ENCODE measurements at places on chromosomes 13 and 19.
A peak's percentile ranks its signal among the peaks of the same experiment; 100 is the strongest.

DNA sequence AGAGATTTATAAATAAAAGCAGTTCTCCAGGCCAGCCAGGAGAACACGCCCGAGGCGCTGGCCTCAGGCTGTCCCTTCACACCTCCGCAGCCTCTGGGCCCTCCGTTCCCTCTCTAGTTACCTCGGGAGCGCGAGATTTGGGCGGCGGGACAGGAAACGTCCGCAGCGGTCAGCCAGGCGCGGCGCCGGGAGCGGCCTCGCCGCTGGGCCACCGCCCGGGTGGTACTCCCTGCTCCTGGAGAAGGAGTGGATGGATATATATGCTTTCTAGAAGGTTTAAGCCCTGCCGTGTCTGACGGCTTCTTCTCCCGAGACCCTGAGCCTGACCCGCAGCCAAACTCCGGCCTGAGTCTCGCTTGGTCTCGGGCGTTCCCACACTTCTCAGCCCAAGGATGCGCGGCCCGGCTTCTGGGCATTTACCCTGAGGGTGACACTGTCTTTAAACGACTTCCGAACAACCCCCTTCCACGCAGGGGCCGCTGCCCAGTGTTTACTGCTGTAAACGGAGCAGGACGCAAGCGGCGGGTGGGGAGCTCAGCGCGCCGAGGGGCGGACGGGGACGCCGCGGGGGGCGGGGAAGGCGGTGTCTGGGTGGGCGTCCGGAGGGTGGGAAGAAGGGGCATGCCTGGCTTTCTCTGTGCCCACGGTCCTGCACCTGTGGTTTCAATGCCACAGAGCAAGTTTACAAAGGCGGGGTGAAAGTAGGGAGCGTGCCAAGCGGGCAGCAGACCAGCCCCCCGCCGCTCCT, 2.0 kb upstream of the ZIC2 start:
- DNase-seq, result no peak

GRCh38 chr19:45293682-45294081, 29.0 kb downstream of the CKM start:
- DNase-seq, result no peak

GRCh38 chr19:10876459-10877240, 5.3 kb downstream of the CARM1 start:
- no peak for DNase-seq

GRCh38 chr19:2546128-2547032, 70.5 kb downstream of the GADD45B start:
- peak; percentile 28 for DNase-seq

- no peak for DNase-seq
Measured at GRCh38 chr19:51111606-51112005, 3.4 kb upstream of the CTU1 start.

DNA sequence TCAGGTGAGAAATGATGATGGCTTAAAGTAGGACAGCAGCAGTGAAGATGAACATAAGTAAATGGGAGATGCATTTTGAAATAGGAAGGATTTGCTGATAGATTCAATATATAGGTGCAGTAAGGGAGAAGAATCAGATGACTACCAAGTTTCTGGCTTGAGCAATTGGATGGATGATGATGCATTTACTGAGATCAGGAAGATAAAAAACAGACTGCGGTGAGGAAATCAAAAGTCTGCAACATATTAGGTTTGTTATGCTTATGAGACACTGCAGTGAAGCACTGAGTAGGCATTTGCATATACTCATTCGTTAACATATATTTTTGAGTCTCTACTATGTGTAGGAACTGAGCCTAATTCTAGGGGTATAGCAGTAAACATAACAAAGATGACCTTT, 184.2 kb downstream of the LACC1 start:
- DNase-seq, result no peak

DNA sequence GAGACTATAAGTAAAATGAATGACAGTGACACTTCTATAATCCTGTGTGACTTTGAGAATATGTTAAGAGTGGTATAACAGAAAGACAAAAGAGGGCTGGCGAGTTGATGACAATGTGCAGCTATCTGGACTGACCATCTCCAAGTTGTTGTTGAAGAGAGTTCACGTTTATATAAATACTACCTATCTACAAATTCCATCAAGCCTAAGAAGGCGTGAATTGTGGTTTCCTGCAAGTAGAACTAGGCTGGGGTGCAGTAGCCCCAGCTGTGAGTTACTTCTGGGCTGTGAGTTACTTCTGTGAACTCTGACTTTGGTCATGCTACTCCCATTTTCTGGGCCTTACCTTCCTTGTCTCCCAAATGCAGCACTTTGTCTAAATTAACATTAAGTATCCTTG, 561.0 kb downstream of the TBC1D4 start:
- no peak for DNase-seq

DNA sequence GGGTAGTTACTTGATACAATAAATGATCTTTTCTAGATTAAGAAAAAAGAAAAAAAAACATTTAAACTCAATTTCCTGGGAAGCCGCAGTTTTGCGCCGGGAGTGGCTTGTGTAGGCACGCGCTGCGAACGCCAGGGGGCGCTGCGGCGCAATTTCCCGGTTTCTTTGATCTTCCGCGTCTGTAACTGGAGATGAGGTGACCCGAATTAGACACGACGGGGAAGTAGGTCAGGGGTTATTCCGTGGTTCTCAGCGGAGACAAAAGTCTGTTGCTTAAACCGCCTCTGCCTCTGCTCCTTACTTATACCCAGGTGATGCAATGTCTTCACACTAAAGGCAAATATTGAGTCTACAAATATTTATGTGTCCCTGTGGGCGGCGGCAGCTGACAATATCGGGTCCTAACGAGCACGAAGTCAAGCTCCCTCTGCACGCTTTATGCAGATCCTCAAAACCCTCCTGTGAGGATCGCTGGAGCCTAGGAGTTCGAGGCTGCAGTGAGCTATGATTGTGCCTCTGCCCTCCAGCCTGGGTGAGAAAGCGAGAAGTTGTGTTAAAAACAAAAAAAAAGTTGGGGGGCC, 15.2 kb downstream of the STXBP2 start:
- DNase-seq, result peak; percentile 63

DNA sequence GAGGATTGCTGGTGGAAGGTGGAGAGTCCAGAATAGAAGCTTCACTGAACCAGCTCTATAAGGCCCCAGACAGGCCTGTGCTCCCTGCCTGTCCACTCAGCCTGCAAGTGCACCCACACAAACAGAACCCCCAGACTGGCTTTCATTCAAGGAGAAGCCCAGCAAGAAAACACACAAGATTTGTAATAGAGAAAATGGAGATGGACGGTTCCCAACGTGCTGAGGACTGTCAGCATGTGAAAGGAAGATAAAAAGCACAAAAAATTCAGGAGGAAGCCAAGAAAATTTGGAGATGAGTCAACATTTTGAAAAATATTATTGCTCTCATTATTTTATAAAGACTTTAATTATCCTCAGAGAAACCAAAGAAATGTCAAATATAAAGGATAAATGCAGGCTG, 218.2 kb upstream of the SLC10A2 start:
- DNase-seq, result no peak

- DNase-seq, result no peak
Measured at GRCh38 chr13:80126389-80127068, 214.4 kb downstream of the SPRY2 start.

DNA sequence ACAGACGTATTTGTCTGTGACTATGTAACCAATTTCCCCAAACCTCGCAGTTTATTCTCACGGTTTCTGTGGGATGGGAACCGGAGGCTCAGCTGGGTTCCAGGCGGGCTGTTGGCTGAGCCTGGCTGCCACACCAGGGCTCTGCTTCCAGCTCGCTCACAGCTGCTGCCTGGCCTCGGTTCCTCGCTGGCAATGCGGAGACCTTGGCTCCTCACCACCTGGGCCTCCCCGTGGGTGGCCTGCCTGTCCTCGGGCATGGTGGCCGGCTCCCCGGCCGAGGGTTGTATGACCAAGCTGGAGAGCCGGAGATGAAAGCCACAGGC, 218.9 kb upstream of the MAB21L1 start:
- DNase-seq, result no peak

GRCh38 chr13:79904581-79904980, 423.6 kb downstream of the NDFIP2 start:
- DNase-seq, result no peak

DNA sequence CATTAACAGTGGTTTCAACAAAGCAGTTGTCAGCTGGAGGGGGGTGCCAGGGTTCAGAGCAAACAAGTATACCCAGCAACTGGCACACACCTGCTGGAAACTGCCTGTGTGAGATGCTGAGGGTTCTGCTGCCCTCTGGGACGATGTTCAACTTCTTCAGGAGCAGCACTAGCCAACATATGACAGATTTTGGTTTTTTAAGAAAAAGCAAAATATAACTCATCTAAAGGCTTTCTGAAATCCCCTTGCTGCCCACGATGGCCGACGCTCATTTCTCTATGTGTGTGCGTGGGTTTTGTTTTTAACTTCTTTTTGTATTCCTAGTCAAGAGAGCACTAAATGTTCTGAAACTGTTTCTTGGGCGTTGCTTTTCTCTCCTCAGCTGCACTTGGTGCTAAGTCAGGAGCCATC, 79.9 kb downstream of the MRPL57 start:
- DNase-seq, result no peak

- no peak for DNase-seq
Measured at GRCh38 chr13:48575031-48575430, 42.2 kb upstream of the RCBTB2 start.

GRCh38 chr13:77911751-77912150, 6.9 kb downstream of the EDNRB start:
- no peak for DNase-seq

DNA sequence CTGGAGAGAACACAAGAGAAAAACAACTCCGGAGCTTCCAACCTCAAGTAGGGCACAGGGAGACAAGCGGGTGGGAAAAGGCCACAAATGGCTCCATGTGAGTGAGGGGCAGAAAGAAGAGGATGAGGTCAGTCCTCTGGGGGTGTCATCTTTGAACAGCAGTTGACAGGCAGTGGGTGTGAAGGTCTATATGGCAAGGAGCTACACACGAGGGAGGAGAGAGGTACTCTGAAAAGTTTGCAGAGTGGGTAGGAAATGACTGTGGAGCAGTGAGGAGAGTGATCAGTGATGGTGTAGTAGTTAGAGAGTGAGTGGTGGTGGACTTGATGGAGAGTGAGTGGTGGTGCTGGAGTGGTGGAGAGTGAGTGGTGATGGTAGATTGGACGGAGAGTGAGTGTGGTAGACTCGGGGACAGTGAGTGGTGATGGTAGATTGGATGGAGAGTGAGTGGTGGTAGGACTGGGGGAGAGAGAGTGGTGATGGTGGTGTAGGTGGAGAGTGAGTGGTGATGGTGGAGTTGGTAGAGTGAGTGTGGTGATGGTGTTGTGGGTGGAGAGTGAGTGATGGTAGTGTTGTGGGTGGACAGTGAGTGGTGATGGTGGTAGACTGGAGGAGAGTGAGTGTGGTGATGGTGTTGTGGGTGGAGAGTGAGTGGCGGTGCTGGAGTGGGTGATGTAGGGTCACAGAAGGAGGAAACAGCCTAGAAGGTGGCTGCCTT, 4.0 kb downstream of the TFDP1 start:
- DNase-seq, result no peak

DNA sequence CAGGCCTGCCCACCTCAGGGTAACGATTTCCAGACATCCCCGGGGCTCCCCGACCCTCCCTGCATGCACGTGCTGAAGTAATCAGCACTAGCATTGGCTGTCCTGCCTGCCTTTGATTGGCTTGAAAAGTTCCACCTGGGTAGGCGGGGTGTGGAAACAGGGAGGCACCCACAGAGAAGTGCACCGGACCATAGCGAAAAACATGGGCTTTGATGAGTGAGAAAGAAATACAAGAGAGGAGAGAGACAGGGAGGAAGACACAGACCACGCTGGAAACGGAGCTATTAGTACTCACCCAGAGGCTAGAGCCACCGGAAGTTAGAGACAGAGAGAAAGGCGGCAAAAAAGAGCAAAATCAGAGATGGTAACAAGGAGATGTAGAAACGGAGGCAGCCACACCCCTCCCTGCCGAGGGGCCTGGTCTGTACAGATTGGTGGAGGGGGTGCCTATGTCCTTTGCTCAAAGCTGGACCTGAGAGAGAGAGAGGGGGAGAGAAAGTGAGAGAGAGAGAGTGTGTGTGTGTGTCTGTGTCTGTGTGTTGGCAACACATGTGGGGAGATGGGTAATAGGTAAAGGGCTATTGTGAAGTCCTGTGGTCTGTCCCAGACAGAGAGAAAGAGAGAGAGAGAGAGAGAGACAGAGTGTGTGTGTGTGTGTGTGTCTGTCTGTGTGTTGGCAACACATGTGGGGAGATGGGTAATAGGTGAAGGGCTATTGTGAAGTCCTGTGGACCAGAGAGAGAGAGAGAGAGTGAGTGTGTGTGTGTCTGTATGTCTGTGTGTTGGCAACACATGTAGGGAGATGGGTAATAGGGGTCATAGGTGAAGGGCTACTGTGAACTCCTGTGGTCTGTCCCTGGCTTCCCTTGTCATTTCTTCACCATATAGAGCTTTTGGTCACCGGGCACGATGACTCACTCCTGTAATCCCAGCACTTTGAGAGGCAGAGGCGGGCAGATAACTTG, 2.9 kb downstream of the CGB3 start:
- DNase-seq, result no peak

- no peak for DNase-seq
Measured at GRCh38 chr13:78183732-78184131, 265.1 kb upstream of the EDNRB start.

DNA sequence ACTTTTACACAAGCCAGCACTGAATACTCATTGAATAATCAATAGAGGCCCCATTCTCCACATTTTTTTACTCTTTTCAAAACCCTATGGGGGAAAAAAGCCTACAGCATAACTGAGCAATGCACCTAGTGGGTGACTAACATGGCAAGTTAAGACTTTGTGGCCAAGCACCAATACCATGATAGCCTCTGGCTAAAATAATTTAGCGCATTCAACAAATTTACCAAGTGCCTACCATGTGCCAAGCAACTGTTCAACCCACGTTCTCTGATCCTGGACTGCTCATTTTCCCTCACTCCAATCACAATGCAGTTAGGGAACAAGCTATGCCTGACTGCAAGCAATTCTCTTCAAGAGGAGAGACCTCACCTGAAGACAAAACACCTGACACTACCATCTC, 3.0 kb downstream of the ANKRD10 start:
- no peak for DNase-seq
